Upper lobe of left lung (tissue), 6 donors: ENCODE measurements at places on chromosomes 1 and 21. TPM values are rescaled to one million over a fixed set of nuclear protein-coding genes. Genes with fewer than 3 reads are reported as not detected.

Gene ANXA9
- total RNA-seq = 0.67 TPM

DNA sequence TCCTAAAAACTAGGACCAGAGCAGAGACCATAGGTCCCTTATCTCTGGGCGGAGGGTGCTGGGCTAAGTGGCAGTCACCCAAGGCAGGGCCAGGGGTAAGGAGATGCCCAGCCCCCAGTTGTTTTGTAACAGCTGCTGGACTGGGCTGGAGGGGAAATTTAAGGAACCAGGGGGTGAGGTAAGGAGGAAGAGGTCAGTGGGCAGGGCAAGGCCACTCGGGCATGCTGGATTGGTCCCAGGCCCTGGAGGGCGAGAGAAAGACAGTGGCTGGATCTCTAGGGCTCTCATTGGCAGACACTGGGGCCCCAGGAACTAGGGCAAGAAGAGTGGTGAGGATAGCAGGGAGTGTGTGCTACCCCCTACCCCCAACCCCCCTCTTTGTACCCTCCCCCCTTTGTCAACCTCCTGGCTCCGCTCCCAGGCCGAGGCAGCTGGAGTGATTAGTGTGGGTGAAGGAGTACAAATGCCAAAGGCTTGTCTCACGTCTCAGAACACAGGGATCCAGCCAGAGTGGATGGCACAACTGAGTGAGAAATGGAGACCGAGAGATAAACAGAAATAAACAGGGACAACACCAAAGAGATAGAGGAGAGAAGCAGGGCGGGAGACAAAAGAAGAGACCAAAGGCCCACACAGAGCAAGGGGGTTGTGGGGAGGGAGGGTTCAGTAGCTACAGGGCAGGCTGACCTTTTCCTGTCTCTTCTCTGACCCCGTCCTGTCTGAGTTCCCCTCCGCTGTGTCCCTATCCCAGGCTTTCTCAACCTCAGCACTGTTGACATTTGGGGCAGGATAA, 20.5 kb upstream of the THRAP3 start:
- peak; percentile 91 for DNase-seq

GRCh38 chr1:109498161-109498801, 4.4 kb downstream of the CYB561D1 start:
- peak; percentile 24 for DNase-seq

GRCh38 chr1:83791821-83792437, 207.0 kb downstream of the TTLL7 start:
- DNase-seq = no peak

DNA sequence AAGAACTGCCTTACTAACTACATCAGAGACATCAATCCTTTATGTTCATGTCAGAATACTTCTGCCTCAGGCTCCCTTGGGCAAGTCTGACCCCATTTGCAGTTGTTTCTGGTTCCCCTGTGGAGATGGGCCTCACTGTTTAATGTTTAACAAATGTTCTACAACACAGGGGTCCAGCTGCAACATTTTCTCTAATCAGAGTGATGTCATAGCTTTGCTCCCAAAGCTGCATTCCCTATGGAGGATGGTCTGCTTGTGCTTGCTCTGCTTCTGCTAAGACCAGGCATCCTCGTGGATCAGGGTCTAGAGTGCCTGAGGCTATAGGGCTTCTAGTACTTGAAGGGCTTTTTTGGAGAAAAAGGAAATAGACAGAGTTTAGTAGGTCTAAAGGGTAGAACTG, 1071.2 kb downstream of the TTLL7 start:
- DNase-seq = no peak

DNA sequence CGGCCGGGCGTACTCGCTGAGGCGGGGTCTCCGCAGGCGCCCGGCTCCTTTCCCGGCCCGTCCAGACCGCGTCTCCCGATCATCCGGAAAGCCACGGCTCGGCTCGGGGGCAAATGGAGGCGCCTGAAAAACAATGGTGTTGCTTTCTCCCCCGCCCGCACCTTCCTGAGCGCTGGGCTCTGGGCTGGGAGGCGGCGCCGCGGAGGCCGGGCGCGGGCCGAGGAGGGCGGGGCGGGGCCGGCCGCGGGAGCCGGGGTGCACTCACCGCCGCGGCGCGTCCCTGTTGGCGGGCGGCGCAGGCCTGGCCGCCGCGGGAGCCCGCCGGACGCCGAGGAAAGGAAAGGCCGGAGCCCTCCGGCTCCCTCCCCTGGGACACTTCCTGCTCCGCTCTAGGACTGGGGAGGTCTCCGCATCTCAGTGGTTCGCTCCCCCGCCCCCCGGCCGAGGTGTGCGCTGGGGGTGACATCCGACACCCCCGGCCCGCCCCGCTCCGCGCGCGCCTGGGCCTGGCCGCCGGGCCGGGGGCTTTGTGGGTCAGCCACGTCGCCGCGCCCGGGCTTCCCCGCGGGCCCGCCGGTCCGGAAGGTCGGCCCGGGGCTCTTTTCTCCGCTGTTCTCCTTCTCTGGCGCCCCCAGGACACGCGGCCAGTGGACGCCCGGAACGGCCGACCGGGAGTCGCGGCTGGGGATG, at the start of gene ZNF496:
TSS of gene ZNF496 (minus strand) at position 343 of the 690 bp plus-strand sequence. CDS start 2,289 bp downstream, outside the sequence.
- DNase-seq = peak; percentile 94

DNA sequence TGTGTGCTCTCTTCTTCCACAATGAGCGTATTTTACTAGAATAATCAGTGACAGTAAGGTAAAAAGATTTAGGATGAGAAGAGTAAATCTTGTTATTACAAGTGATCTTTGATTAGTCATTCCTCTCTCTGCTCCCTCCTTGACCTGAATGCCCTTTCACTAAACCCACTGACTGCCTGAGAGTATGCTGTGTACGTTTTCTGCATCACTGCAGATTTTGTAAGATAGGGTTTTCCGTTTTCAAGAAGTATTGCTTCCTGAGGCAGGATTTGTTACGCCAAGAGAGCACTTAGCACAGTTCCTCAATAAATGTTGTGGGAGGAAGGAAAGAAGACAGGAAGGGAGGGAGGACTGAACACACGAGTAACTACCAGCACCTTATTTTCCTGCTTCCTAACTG, 7.7 kb upstream of the LAMB3 start:
- no peak for DNase-seq

- DNase-seq = peak; percentile 13
Measured at GRCh38 chr1:206048582-206048981, 4.4 kb upstream of the RHEX start.

Gene CLCNKA
- total RNA-seq = not detected

Gene HES2
- total RNA-seq = 11.4 TPM

Gene FABP3
- 52.9 TPM for total RNA-seq

Gene OR2T29
- total RNA-seq = not detected

DNA sequence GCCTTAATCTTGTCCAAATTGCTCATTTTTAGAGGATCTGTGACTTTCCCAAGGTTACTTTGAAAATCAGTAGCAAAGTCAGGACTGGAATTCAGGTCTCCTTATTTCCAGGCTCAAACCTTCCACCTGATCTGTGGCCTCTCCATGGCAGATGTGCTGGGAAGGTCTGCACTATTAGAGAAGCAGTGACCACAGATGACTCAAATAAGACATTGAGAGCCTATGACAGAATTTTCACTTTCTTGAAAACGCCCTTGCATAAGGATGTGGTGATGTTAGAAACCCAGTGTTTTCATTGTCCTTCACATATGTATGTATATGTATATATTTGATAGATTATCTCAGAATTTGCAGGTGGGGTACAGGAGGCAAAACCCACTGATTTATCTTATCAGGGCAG, 45.3 kb downstream of the TTC39A start:
- DNase-seq = no peak

GRCh38 chr1:237786066-237786719, 104.5 kb downstream of the ZP4 start:
- no peak for DNase-seq

DNA sequence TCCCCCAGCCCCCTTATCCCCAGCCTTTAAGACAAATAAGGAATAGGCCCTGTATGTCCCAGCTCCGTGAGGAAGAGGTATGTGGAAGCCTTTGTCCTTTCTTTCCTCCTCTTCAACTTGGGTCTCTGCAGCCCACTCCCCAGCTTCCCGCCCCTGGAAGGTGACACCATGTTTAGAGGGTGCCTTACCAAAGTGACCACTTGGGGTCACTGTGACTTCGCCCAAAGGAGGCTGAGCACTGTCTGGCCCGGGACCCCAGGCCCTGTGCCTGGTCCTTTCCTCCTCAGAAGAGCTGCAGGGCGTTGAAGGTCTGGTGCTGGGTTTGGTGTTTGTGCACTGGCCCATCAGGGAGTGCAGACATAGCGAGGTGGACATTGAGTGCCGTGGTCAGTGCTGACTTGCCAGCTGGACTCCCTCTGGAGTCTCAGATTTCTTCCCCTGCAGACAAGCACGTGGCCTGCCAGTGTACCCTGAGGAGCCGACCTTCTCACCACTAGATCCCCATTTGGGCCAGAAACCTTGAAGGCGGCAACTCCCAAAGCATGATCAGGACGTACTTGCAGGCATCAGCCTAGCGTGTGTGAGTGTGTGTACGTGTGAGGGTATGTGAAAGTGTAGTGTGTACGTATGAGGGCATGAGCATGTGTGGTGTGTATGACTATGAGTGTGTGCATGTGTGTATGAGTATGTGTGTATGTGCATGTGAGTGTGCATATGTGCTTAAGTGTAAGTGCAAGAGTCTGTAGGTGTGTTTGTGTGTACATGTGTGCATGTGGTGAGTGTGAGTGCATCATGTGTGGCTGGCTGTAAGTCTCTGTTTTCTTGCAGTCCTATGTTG, 181.4 kb upstream of the KIAA0040 start:
- DNase-seq = peak; percentile 20

GRCh38 chr1:116115476-116116439, 4.6 kb downstream of the MAB21L3 start:
- no peak for DNase-seq

Gene ETV3L
- total RNA-seq = not detected

DNA sequence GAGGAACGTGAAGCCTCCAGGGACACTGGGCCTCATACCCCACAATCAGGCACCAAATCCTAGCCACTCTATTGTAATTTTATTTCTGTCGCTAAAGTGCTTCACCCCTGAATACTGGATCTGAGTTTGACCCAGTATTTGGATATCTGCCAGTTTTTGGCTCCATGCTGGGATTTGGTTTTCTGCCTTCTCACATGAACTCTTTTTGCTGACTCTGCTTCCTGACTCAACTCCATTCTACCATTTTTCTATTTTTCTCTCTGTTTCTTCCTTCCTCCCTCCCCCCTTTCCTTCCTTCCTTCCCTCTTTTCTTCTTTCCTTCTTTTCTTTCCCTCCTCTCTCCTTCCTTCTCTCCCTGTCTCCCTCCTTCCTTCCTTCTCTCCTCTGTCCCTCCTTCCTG, 151.3 kb upstream of the GJB5 start:
- no peak for DNase-seq

DNA sequence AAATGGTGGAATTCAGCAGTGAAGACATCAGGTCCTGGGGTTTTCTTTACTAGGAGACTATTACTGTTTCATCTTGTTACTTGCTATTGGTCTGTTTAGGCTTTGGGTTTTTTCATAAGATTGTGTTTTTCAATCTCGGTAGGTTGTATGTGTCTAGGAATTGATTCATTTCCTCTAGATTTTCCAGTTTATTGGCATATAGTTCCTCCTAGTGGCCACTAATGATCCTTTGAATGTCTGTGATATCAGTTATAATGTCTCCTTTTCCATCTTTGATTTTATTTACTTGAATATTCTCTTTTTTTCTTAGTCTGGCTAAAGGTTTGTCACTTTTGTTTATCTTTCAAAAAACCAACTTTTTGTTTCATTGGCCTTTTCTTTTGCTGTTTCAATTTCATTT, 233.0 kb downstream of the RWDD3 start:
- no peak for DNase-seq

DNA sequence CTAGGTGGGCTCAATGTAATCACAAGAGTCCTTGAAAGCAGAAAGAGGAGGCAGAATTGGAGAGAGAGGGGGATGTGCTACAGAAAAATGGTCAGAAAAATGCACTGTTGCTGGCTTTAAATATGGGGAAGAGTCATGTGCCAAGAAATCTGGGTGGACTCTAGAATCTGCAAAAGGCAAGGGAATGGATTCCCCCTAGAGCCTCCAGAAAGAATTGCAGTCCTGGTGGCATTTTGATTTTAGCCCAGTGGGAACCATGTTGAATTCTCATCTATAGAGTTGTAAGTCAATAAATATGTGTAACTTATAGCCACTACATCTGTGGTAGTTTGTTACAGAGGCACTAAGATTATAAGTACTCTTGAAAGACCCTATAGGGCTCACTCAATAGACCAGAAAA, 210.3 kb downstream of the ASTN1 start:
- DNase-seq = no peak

DNA sequence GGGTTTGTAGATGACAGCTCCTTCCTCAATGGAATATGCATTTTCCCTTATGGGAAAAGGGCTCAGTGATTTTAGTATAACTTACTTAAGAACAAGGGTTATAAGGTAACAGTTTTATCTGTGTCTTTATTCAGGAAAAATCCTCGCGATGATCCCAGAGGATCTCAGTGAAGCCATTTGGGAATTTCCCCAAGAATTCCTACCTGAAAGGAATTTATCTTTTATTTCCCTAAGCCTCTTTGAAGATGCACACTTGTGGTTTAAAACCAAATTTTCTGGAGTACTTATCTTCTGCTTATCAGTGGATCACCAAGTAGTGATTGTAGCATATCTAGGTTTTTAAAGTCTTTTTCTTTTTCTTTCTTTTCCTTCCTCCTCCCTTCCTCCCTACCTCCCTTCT, 58.8 kb downstream of the AK4 start:
- no peak for DNase-seq

GRCh38 chr1:93023281-93023680, 55.8 kb upstream of the MTF2 start:
- no peak for DNase-seq

- no peak for DNase-seq
Measured at GRCh38 chr1:15963363-15963967, 12.4 kb downstream of the ZBTB17 start.

Gene KPRP
- total RNA-seq = not detected

- DNase-seq = no peak
Measured at GRCh38 chr1:7334475-7335035, 436.5 kb upstream of the VAMP3 start.

DNA sequence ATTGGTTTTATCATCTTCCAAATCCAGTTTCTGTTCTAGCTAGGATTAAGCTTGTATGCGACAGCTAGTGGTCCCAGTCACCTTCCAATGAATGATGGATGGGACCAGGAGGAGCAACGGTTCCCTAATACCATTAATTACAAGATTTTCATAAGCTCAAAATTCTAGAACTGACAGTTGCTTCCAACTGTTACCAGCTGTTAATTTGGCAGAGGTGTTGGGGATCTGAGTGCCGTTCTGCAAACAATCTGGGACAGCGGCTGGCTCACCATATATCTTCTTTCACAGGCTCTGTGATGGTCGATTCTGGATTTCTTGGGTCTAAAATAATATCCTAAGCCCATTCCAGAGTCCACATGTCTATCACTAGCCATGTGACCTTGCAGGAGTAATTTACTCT, 34.5 kb upstream of the RALGPS2 start:
- no peak for DNase-seq

GRCh38 chr1:51986718-51987117, 3.8 kb downstream of the RAB3B start:
- no peak for DNase-seq

Gene S100A7
- total RNA-seq = not detected

GRCh38 chr1:67749263-67749843, 64.4 kb downstream of the GADD45A start:
- no peak for DNase-seq
